ENCODE measurements at places on chromosomes 6 and 20.

GRCh38 chr6:137264311-137265075 is 45.3 kb upstream of the IFNGR1 start:
- DNase-seq: no peak

DNA sequence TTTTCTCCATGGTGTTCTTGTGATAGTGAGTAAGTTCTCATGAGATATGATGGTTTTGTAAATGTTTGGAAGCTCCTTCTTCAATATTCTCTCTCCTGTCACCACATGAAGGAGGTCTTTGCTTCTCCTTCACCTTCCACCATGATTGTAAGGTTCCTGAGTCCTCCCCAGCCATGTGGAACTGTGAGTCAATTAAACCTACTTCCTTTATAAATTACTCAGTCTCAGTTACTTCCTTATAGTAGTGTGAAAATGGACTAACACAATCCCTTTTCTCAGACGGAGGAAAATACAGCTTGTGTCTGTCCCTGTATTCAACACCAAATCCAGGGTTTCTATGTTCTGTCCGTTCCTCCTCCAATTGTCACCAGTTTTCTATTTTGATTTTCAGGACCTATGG is 181.0 kb downstream of the ALDH8A1 start:
- no peak for DNase-seq

DNA sequence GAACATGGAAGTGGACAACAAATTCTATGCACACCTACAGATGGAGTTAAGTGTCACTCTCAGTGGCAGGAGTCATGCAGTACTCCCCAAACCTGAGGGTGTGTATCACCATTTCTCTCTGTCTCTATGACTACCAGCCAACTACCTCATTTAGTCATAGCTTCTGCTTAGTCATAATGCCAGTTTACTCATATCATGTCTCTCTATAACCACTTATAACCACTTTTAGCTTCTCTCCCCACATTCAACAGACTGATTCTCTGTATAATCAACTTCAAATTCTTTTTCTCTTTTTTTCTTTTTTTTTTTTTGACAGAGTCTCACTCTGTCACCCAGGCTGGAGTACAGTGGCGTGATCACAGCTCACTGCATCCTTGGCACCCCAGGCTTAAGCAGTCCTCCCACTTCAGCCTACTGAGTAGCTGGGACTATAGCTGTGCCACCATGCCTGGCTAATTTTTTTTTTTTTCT is 13.8 kb upstream of the GTF3C6 start:
- DNase-seq: no peak

- no peak for DNase-seq
Measured at GRCh38 chr6:151018046-151018445, 152.5 kb downstream of the MTHFD1L start.

- DNase-seq: no peak
Measured at GRCh38 chr20:10659651-10660601, 13.9 kb downstream of the JAG1 start.

DNA sequence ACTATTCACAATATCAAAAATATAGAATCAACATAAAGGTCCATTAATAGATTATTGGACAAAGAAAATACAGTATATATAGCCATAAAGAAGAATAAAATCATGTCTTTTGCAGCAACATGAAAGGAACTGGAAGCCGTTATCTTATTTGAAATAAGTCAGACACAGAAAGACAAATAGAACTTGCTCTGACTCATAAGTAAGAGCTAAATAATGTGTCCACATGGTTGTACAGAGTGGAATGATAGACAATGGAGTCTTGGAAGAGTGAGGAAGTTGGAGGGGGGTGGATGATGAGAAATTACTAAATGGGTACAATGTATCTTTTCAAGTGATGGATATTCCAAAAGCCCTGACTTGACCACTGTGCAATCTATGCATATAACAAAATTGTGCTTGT is 613.5 kb downstream of the PHF3 start:
- no peak for DNase-seq

DNA sequence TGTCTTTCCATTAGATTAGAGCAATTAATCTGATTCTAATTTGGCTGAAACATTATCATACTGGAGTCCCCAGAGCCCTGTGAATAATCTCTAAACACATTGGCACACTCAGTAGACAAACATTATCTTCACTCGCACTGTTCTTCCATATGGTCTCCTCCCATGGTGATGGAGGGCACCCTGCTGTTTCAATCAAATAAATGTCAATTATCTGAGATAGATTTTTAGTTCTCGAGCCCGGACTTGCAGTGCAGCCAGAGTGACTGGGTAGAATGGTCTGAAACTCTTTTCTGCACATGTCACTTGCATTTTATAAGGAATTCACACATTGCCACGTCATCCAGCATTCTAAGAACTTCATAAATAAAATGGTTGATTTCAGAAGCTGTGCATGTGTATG is 90.6 kb upstream of the MAP3K7 start:
- no peak for DNase-seq

- peak; percentile 51 for DNase-seq
Measured at GRCh38 chr6:37170273-37171200, 585 bp downstream of the PIM1 start.

DNA sequence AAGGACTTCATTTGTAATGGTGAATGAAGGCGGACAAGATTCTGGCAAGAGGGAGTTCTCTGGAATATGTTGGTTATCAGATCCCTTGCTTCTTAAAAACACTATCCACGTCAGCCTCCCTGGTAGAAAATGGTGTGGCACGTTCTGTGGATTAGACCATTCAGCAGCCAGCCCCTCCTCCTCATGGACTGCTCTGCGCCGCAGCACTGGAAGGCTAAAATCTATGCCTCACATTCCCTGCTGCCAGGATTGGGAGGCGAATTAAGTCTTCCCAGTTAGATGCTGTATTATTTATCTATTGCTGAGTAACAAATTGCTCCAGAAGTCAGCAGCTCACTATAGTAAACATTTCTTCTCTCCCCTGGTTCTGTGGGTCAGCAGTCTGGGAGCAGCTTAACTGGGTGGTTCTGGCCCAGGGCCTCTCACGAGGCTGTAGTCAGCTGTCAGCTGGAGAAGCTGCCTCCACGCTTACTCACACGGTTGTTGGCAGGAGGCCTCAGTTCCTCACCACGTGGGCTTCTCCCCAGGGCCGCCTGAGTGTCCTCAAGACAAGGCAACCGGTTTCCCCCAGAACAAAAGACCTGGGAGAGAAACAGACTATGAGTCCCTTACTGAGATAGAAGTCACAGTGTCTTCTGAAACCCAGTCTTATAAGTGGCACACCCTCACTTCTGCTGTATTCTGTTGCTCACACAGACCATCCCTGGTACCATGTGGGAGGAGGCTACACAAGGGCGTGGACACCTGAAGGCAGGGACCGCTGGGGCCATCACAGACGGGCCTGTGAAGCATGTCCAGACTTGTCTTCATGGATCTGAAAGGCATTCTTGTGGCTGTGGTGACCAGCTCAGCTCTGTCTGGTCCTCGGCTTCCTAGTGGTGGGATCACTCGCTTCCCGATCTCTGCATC is 101.0 kb downstream of the NRN1 start:
- no peak for DNase-seq

DNA sequence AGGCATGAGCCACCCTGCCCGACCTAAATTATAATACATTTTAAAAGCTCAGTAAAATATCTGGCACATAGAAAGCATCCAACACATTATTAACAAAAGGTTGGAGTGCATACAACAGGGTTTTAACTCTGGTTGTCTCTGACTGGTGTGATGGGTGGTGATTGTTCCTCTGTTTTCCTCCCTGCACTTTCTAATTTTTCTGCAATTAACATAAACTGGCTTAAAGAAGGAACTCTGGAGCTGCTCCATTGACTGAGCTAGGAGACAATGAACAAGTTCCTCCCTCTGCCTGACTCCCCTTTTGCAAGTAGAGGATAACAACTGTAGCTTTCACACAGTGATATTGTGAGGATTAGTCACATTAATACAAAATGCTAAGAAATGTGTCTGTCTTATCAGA is 48.5 kb upstream of the SIRPG start:
- no peak for DNase-seq

DNA sequence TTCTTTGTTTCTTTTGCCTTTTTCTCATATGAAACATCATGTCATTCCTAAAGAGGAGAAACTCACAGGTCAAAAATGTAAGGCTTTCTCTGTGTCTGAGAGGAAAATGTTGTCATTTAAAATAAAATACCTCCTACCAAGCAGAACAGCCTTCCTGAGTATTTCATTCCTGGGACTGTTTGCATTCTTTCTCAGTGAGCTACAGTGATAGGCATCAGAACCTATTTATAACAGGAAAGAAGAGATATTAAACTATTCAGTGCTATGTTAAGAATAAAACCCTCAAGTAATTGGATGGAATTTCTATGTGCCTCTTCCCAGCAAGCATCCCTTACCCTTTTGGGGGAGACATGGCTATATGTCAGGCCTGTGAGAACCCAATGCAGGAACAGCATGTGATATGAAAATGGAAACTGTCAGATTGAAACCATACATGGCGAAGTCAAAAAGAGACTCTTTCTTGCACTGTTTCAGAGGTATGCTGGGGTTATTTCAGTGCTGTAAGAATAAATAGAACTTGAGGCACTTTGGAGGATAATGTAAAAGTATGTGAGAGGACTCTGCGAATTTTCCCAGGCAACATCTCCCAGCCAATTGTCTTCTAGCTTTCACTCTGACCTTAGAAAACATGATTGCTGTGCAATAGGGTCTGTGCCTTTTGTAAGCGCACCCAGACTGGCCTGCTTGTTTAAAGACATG is 133.8 kb upstream of the CCN2 start:
- DNase-seq: no peak

- no peak for DNase-seq
Measured at GRCh38 chr6:79525272-79526100, 11.7 kb downstream of the LCA5 start.

DNA sequence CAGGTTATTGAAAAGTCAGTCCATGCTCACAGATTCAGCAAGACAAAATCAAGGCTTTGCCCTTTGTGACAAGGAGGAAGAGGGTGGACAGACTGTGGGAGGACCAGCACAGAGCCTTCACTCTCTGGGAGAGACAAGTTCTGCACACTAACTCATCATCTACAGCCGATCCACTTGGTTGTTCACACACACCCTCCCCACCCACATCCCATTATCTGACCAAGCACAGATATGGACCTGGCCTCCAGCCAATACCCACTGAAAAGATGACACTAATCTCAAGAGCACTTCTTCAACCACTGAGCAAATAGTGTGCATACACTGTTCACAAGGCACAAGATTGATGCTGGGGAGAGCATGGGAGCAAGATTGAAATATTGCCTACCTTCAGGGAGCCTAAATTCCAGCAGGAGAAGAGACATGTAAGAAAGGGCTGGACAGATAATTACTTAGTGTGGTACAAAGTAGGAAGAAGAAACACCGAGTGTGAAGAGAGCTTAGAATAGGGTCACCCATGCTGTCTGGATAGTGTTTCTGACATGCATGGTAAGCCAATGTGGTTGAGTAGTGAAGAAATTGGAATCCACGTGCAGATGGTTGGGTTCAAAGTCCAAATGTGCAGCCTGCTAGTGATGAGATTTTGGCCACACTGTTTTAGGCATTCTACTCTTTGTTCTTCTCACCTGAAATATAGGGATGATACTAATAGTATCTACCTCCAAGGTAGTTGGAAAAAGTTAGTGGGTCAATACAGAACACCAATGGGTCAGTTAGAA is 21.7 kb upstream of the IL17A start:
- DNase-seq: no peak

GRCh38 chr6:108556250-108556649 is 4.5 kb upstream of the FOXO3 start:
- no peak for DNase-seq

GRCh38 chr6:57432919-57433684 is 115.7 kb downstream of the PRIM2 start:
- no peak for DNase-seq

- no peak for DNase-seq
Measured at GRCh38 chr20:38545771-38546170, 35.2 kb upstream of the ADIG start.

DNA sequence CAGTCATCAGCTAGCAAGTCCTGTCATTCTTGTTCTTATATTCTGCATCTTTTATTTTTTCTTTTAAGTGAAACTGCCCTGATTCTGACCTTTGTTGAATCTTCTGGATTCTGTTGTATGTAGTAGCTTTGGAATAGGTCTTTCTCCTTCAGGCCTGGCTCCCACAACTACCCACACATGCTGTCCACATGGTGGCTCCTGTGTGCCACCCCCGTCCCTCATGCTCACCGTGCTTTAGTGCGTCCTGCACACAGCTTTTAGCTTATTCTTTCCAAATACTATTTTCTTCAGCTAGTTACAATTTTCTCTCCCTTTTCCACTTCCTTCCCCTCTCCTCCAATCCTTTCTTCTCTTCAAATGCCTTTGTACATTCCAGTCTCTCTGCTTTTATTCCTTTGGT is 61.8 kb downstream of the CTNNBL1 start:
- no peak for DNase-seq

GRCh38 chr20:40431611-40432010 is 257.4 kb downstream of the MAFB start:
- no peak for DNase-seq

DNA sequence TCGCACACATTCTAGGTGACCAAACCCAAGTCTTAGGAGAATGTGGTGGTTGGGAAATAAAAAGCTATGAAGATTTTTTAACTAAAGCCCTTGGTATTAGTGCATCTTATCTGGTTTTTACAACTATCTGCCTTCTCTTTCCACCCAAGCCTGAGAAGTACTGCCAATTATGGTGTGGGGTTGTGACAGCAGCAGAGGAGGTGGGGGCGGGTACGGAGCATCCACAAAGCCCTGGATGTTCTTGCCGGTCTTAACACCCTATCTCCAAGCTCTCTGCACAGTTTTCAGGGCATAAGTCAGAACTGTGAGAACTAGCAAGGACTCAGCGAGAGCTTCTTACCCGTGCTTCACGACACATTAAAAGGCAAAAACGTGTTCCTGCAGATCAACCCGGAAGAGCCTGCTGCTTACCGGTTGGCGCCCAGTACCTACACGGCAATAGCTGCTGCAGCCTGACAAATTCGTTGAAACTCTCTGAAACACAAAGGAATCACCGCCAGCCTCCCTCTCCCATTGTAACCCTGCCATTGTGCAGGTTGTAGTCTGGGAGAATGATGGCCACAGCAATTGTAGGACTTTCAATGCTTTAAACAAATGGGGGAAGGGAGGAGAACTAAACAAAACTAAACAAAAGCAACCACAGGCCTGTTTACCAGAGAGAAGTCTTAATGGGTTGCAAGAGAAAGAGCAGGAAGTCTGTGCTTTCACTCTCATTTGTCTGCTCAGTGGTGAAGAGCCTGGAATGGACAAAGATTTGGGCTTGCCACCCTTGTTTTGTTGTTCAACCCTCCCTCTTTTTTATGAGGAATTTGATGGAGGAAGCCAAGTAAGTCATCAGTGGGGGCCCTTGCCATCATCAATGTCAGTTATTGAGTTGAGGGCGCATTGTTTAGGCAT is 461.0 kb upstream of the JARID2 start:
- no peak for DNase-seq

- no peak for DNase-seq
Measured at GRCh38 chr6:4102687-4103244, 23.8 kb upstream of the FAM217A start.

- DNase-seq: no peak
Measured at GRCh38 chr20:7770046-7770445, 170.2 kb downstream of the HAO1 start.

GRCh38 chr20:34970846-34971560 is 15.3 kb downstream of the MYH7B start:
- no peak for DNase-seq

- no peak for DNase-seq
Measured at GRCh38 chr6:47348316-47348863, 38.7 kb upstream of the TNFRSF21 start.

GRCh38 chr6:55812509-55812908 is 62.9 kb downstream of the BMP5 start:
- no peak for DNase-seq
